ENCODE measurements at places on chromosomes 3 and 15.

DNA sequence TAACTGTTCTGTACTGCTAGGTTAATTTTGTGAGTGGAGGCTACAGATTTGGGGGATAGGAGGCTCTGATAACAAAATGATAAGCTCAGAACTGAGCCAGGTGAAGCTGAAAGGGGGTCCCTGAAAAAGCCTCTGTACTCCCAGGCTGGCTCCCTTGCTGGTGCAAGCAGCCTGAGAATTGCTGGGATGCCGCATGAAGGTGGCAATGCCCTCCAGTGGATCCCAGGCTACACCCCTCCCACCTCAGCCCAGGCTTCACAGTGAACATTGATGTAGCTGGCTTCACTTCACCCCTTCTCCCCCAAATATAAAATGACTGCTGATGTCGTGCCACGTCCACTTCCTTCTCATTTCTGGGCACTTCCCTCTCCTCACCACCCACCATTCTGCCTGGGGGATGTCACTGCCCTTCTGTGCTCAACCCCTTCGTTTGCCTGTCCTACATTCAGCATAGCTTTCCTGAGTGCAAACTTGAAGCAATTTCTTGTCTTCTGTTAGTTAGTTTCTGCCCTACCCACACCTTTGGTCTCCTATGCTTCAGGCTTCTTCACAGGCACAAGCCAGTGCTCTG lies 9.7 kb upstream of the ARHGEF26 start:
- DNase-seq, result no peak

DNA sequence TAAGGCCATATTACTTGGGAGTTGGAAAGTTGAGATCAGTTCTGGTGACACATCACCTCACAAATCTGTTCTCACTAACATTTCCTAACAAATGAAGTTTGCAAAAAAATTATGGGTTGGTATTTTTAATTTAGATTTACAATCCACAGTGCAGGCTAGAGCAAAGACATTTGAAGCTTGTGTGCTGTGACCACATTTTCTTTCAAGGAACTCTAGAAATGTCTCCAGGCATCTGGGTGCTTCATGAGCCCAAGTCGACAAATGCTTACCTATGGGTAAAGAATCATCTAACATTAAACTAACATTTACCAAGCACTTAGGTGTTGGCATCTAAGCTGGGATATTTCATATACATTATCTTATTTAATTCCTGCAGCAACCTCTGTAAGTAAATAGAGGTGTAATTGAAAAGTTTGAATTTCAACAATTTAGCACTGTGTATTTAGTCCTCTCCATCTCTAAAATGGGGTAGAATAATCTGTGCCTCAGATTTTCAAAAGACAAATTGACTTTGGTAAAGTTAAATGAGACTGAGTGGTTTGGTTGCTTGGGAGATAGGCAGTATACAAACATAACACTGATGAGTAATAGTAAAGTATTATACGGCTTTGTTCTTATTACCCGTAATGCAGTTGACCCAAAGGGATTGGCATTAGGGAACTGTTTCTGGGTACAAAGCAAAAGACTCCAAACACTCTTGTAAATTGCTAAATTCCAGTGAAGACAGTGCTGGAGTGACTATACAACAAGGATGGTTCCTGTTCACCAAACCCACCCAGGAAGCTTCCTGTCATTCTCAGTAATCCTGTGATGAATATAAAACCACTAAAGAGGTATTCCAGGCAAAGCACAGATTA lies 162.5 kb downstream of the TPRG1 start:
- DNase-seq, result no peak

- no peak for DNase-seq
These were observed 25.8 kb upstream of the EHHADH start for GRCh38 chr3:185279587-185280138.

DNA sequence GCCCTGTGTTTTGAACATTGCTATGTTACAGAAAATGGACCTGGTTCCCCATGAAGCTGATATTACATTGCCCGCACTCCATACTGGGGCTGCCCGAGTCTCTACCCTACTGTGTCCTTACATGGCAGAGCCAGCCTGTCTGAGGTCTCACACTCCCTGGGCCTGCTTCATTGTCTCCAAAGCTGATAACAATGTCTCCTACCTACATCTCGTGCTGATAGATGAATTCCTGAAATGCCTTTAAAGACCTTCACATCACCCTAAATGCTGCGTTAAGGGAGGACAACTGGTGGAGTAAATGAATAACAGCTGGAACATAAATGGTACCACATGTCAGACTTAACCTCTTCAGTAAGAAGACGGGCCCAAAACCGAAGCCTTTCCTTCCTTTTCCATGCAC lies 62.9 kb upstream of the PTX3 start:
- DNase-seq, result no peak

All from ELF-1 (cell line).